Stimulated activated CD4-positive, alpha-beta T cell treated with anti-CD3 and anti-CD28 coated beads, Interleukin-1b, Interleukin-23, amount 100 ng/mL, for 4 hours (primary cell): ENCODE measurements at places on chromosomes 6 and 20.

DNA sequence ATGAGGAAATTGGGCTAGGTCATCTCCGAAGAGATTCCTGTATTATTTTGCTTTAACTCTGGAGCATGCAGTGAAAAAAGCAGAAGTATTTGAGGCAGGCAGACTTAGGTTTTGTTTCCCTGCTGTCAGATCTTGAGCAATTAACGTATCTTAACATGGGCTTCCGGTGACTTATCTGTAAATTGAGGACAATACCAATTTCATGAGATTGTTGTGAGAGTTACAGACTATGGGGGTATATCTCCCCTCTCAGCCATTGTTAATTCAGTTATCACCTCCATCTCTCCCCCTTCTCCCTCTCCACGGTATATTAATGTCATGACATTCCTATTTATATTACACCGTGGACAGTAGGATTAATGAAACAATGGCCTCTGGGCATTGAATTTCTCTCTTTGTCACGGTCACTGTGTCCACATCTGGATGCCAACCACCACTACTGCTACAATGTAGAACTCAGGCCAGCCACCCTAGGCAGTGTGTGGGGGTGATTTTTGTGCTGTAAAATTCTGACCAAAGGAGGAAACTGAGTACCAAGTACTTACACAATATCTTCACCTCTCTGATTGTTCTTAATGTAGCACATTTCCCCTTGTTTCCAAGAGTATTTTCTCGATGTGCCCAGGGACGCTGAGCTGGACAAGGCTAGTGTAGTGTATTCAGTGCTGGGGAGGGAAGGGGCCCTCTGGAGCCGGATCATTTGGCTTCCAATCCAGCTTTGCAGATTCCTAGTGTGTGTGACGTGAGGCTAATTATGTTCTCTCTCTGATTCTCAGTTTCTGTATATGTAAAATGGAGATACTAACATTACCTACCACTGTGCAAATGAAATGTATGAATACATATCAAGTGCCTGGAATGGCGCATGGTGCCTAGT lies 77.2 kb downstream of the GCNT2 start:
- DNase-seq: no peak

GRCh38 chr6:140858381-140858971 lies 1274.2 kb upstream of the GJE1 start:
- DNase-seq: no peak

DNA sequence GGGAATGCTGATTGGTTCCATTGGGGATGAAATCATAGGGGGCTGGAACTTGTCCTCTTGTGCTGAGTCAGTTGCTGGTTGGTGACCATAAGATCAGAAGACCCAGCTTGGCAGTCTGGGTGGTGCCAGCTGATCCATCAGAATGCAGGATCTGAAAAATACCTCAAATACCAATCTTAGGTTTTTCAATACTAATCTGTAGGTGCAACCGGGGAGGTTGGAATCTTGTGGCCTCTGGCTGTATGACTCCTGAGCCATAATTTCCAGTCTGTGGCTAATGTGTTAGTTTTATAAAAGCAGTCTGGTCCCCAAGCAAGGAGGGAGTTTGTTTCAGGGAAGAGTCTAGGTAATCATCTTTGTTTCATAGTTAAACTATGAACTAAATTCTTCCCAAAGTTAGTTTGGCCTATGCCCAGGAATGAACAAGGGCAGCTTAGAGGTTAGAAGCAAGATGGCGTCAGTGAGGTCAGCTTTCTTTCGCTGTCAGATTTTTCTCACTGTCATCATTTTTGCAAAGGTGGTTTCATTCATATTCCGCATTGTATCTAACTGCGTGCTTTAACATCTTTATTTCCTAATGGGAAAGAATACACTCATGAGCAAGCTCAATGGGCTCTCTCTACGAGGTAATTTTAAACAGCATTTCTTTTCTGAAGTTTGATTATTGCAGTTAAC lies 2.0 kb downstream of the ARMH2 start:
- DNase-seq: no peak

- DNase-seq: no peak
These were observed 372.2 kb downstream of the NRN1 start for GRCh38 chr6:5634525-5634924.

- no peak for DNase-seq
These were observed 5.6 kb downstream of the SGK2 start for GRCh38 chr20:43564455-43564854.

DNA sequence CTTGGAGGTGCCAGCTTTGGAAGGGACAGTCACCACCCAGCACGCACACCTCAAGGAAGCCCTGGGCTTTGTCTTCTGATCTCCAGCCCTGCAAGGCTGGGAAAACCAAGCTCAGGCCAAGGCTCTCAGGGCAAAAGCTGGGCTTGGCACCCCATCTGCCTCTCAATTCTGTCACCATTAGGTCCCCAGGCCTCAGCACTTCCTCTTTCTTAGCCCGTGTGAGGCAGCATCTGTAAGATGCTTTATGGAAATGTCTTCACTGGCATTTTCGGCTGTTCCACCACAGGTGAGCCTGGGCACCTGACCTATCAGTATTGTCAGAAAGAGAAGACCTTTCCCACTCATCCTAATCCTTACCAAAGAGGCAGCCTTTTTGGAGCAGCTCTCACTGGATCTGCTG lies 24.6 kb downstream of the GMEB2 start:
- no peak for DNase-seq

- DNase-seq: no peak
These were observed 123.3 kb downstream of the NFATC2 start for GRCh38 chr20:51419231-51419630.

DNA sequence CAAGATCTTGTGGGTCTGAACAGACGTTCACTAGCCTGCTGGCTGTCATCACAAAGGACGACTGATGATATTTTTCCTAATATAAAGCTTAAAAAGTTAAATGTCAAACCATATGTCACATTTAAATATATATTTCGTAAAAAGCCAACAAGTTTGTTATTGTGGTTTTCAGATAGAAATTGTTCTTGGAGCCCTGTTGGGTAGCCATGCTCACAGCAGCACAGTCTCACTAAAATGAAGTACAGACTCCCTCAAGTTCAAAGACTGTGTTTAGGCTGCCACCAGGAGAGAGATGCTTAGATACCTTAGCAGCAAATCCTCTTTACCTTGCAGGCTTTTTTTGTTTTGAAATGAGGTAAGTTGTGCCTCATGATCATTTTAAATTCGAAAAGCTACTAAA lies 17.8 kb downstream of the EEF1E1 start:
- DNase-seq: no peak

GRCh38 chr6:166418691-166419143 lies 36.0 kb upstream of the MPC1 start:
- no peak for DNase-seq

DNA sequence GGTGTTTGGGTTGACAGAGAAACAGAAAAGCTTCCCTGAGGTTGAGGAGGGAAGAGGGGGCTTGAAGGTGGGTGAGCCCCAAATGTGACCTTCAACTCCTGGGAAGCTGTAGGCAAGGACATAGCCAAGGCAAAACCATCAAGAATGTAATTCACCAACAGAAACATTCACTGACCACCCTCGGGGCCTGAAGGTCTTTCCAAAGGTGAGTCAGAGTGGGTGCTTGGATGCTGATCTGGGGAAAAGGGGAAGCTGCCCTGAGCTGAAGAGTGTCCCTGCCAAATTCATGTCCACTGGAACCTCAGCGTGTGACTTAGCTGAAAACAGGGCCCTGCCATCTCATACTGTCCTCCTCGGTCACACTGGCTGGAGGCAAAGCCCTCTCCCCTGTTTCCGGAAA lies 234.2 kb upstream of the SULF2 start:
- no peak for DNase-seq
